Adrenal gland (tissue), 19 donors: ENCODE measurements at places on chromosomes 4 and X. TPM values are rescaled to one million over a fixed set of nuclear protein-coding genes. Genes with fewer than 3 reads are reported as not detected.

AR gene
- 7.5 TPM for total RNA-seq

GRCh38 chr4:138540056-138540800, 298.1 kb upstream of the SLC7A11 start:
- H3K4me1 ChIP-seq, result no peaks in the 10 kb centered on the region
- DNase-seq, result no peak
- H3K27me3 ChIP-seq, result no peaks in the 10 kb centered on the region
- H3K27ac ChIP-seq, result no peak overlapping the region
- H3K4me3 ChIP-seq, result no peak overlapping the region

DNA sequence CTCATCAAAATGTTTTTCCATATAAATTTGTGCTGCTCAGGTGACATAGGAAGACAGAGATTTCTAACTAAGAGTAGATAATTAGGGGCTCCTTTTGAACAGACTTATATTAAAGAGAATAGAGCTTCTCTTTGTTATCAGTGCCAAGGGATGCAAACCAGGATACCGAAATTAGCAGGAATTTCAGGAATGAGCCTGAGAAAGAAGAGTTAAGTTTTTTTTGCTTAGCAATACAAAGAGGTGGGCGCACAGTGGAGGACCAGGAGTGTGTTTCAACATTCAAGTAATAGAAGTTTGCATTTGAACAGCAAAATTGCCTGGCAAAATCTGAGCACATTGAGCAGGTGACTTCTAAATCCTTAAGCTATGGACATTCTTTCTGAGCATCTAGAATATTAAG, 541.3 kb downstream of the GBA3 start:
- no peaks in the 10 kb centered on the region for H3K4me1 ChIP-seq
- no peaks in the 10 kb centered on the region for H3K36me3 ChIP-seq
- H3K4me3 ChIP-seq, result no peak overlapping the region
- no peak for DNase-seq
- H3K27ac ChIP-seq, result no peak overlapping the region
- no peaks in the 10 kb centered on the region for H3K27me3 ChIP-seq

GRCh38 chrX:750263-750662, 119.7 kb downstream of the SHOX start:
- no peaks in the 10 kb centered on the region for H3K27me3 ChIP-seq
- no peak for DNase-seq
- no peaks in the 10 kb centered on the region for H3K4me1 ChIP-seq
- no peak overlapping the region for H3K27ac ChIP-seq

HSFX3 gene
- not detected for total RNA-seq

GRCh38 chr4:513327-513726, 14.3 kb downstream of the PIGG start:
- no peak overlapping the region for H3K27ac ChIP-seq
- peaks cover 49% of the 10 kb centered on the region for H3K36me3 ChIP-seq
- H3K4me3 ChIP-seq, result no peak overlapping the region
- H3K27me3 ChIP-seq, result no peaks in the 10 kb centered on the region

DNA sequence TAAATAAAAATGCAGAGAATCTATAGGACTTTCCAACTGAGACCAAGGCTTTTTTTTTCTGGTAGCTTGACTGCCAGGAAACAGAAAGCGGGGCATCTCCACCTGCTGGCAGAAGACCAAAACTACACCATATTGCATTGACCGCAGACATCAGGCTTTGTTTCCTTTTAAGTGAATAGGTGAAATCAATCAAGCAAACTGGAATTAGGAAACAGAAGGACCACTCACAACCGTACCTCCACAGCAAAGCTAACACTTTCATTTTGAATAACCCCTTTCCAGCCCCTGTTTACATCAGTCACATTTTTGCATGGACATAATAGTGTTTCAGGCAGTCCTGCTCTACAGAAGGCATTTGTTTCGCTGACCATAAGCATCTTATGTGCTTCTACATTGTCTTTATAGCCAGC, 218.2 kb downstream of the IDS start:
- H3K36me3 ChIP-seq, result no peaks in the 10 kb centered on the region
- no peaks in the 10 kb centered on the region for H3K4me1 ChIP-seq
- DNase-seq, result peak; percentile 23
- H3K27me3 ChIP-seq, result peaks cover 3% of the 10 kb centered on the region
- no peak overlapping the region for H3K4me3 ChIP-seq

SPANXA2 gene
- not detected for total RNA-seq

GRCh38 chrX:98607739-98608138, 1724.0 kb downstream of the RPA4 start:
- H3K36me3 ChIP-seq, result no peaks in the 10 kb centered on the region
- no peak overlapping the region for H3K27ac ChIP-seq
- H3K27me3 ChIP-seq, result no peaks in the 10 kb centered on the region
- H3K4me1 ChIP-seq, result no peaks in the 10 kb centered on the region
- H3K4me3 ChIP-seq, result no peak overlapping the region

CENPVL1 gene
- not detected for total RNA-seq

- H3K27ac ChIP-seq, result no peak overlapping the region
- DNase-seq, result peak; percentile 21
- H3K4me1 ChIP-seq, result peaks cover 27% of the 10 kb centered on the region
- H3K4me3 ChIP-seq, result peak overlapping the region; percentile 19
These were observed 646 bp downstream of the TIGD4 start for GRCh38 chr4:152778656-152779512.

GRCh38 chrX:149004936-149005335, 500.2 kb downstream of the IDS start:
- DNase-seq, result no peak
- H3K36me3 ChIP-seq, result no peaks in the 10 kb centered on the region
- peaks cover 9% of the 10 kb centered on the region for H3K27me3 ChIP-seq
- no peak overlapping the region for H3K27ac ChIP-seq
- no peaks in the 10 kb centered on the region for H3K4me1 ChIP-seq

DNA sequence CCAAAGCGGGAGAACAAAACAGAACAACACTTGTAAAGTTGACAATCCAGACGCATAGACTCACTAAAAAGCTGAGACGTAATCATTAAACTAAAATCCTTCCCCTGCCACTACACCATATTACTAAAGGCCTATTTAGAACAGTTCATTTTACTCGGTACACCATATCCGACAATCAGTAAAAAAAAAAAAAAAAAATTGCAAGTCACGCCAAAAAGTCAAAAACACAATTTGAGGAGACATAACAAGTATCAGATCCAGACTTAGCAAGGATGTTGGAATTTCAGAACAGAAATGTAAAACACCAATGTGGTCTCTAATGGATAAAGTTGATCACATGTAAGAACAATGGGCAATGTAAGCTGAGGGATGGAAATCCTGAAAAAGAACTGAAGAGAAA, 1899.4 kb downstream of the STIM2 start:
- DNase-seq, result no peak
- H3K4me1 ChIP-seq, result no peaks in the 10 kb centered on the region
- H3K27me3 ChIP-seq, result no peaks in the 10 kb centered on the region
- no peak overlapping the region for H3K4me3 ChIP-seq

DNA sequence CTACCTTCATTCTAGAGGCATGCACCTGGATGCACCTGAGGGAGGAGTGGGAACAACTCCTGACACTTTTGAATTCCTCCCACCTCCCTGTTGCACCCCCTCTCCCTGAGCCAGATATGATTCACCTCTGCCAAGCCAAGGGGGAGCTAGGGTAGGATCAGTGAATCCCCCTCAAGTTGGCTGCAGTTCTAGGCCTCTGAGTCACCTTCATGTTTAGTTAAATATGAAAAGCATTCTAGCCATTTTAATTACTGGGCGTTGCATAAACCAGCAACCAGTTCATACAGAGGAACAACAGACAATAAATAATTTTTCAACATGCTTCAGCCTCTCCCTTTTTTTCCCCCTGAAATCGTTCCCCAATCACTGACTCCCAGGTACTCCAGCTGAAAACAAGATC, 1440.2 kb downstream of the ADGRL3 start:
- no peak for DNase-seq
- no peaks in the 10 kb centered on the region for H3K27me3 ChIP-seq
- H3K27ac ChIP-seq, result no peak overlapping the region
- H3K4me1 ChIP-seq, result no peaks in the 10 kb centered on the region
- H3K4me3 ChIP-seq, result no peak overlapping the region

GRCh38 chr4:89954906-89955695, 60.4 kb downstream of the MMRN1 start:
- H3K36me3 ChIP-seq, result no peaks in the 10 kb centered on the region
- no peak overlapping the region for H3K27ac ChIP-seq
- H3K4me3 ChIP-seq, result no peak overlapping the region
- no peaks in the 10 kb centered on the region for H3K27me3 ChIP-seq
- DNase-seq, result no peak
- no peaks in the 10 kb centered on the region for H3K4me1 ChIP-seq

- no peaks in the 10 kb centered on the region for H3K4me1 ChIP-seq
- no peak for DNase-seq
These were observed 62.5 kb downstream of the SPIN3 start for GRCh38 chrX:56932653-56933339.

DNA sequence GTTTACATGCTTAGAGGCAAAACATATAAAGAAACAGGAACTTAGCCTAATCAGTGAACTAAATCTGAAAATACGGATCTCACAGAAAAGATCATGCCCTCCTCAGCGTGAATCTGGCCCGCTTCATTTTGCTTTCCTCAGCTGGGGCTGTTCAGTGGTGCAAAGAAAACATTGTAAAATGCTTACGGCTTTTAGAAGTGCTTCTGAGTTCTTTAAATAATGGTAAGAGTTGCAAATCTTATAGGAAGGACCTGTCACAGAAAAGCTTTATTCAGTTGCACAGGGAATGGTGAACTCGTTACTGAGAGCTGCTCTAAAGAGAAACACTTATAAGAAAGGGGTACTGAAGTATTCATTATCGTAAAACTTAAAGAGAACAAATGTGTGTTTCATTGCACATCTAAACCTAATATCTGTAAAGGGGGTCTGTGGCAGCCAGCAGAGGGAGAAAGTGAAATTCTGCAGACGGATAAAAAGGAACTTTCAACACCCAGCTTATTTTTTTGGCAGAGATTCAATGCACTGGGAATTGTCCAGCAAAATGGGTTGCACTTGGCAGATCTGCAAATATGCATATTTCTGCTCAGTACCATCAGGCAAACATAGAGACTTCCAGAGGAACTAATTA, 139.2 kb upstream of the ANK2 start:
- no peak overlapping the region for H3K4me3 ChIP-seq
- H3K4me1 ChIP-seq, result peaks cover 4% of the 10 kb centered on the region
- no peak overlapping the region for H3K27ac ChIP-seq
- H3K27me3 ChIP-seq, result no peaks in the 10 kb centered on the region
- no peak for DNase-seq

GRCh38 chrX:139890991-139891700, 41.7 kb downstream of the ATP11C start:
- DNase-seq, result no peak
- H3K27me3 ChIP-seq, result no peaks in the 10 kb centered on the region
- H3K4me3 ChIP-seq, result no peak overlapping the region
- H3K36me3 ChIP-seq, result no peaks in the 10 kb centered on the region
- H3K4me1 ChIP-seq, result no peaks in the 10 kb centered on the region

GRCh38 chrX:2550328-2551020, 49.7 kb upstream of the DHRSX start:
- H3K36me3 ChIP-seq, result no peaks in the 10 kb centered on the region
- no peak overlapping the region for H3K27ac ChIP-seq
- no peaks in the 10 kb centered on the region for H3K4me1 ChIP-seq

DNA sequence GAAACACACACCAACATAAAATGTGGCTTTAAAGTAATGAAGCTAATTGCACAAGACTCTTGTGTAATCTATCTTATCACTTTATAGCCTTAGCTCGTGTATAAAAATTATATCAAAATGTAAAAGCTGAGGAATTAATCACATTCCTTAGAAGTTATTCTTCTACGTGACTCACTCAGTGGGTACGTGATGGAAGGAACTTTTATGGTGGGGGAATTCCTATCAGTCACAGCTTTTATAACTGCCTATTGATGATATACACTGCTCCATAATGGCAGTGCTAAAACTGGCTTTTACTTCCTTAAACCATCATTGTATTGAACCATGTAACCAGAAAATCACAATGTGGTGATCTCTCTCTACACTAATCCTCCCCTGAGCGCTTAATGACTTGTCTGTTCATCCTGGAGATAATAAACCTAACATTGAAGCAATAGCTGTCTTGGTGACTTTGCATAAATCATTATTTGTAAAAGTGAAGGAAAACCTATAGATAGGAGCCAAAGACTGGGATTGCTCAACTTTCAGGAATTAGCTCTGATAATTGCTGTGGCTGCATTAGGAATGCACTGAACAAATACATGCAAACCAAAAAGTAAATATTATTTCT, 276.7 kb downstream of the GBA3 start:
- DNase-seq, result no peak
- no peaks in the 10 kb centered on the region for H3K4me1 ChIP-seq
- H3K27me3 ChIP-seq, result no peaks in the 10 kb centered on the region
- no peak overlapping the region for H3K27ac ChIP-seq
- H3K4me3 ChIP-seq, result no peak overlapping the region
- H3K36me3 ChIP-seq, result no peaks in the 10 kb centered on the region

CXCL6 gene
- not detected for total RNA-seq

DNA sequence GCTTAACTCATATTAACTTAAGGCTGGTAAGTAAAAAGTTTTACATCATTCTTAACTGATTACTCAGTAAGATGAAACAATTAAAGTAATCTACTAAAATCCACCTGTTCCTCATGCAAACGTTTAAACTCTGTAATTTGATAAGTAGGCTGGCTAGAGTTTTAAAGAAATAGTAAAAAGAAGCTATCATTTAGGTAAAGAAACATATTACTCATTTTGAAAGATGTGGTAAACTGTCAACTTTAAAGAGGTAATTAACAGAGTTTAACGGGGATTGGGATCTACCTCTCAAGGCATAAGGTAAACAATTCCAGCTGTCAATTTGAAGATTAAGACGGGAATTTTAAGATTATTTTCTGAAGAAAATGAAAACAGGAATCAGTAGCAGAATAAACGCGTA, 9.8 kb downstream of the GNPDA2 start:
- H3K4me1 ChIP-seq, result no peaks in the 10 kb centered on the region
- H3K36me3 ChIP-seq, result no peaks in the 10 kb centered on the region
- no peak overlapping the region for H3K4me3 ChIP-seq
- no peaks in the 10 kb centered on the region for H3K27me3 ChIP-seq
- no peak overlapping the region for H3K27ac ChIP-seq

GRCh38 chrX:65821721-65822496, 154.5 kb downstream of the MSN start:
- H3K27me3 ChIP-seq, result peaks cover 27% of the 10 kb centered on the region
- DNase-seq, result no peak
- no peak overlapping the region for H3K4me3 ChIP-seq
- H3K27ac ChIP-seq, result no peak overlapping the region
- no peaks in the 10 kb centered on the region for H3K4me1 ChIP-seq
- no peaks in the 10 kb centered on the region for H3K36me3 ChIP-seq

CSAG3 gene
- total RNA-seq, result not detected

- H3K27ac ChIP-seq, result peak within 1 kb of the TSS; percentile 21
- DNase-seq, result peak; percentile 80
- no peaks in the 10 kb centered on the region for H3K36me3 ChIP-seq
- no peaks in the 10 kb centered on the region for H3K27me3 ChIP-seq
- peaks cover 32% of the 10 kb centered on the region for H3K4me1 ChIP-seq
These were observed at the start of gene MPP1 for GRCh38 chrX:154804957-154805695. TSS of gene MPP1 (minus strand) at chrX:154805485. CDS start at chrX:154805373, 112 bp downstream.

ASIC5 gene
- total RNA-seq, result not detected
